Immature natural killer cell (primary cell): ENCODE measurements at places on chromosomes 7 and 10. TPM values are rescaled to one million over a fixed set of nuclear protein-coding genes. Genes with fewer than 3 reads are reported as not detected.

DNA sequence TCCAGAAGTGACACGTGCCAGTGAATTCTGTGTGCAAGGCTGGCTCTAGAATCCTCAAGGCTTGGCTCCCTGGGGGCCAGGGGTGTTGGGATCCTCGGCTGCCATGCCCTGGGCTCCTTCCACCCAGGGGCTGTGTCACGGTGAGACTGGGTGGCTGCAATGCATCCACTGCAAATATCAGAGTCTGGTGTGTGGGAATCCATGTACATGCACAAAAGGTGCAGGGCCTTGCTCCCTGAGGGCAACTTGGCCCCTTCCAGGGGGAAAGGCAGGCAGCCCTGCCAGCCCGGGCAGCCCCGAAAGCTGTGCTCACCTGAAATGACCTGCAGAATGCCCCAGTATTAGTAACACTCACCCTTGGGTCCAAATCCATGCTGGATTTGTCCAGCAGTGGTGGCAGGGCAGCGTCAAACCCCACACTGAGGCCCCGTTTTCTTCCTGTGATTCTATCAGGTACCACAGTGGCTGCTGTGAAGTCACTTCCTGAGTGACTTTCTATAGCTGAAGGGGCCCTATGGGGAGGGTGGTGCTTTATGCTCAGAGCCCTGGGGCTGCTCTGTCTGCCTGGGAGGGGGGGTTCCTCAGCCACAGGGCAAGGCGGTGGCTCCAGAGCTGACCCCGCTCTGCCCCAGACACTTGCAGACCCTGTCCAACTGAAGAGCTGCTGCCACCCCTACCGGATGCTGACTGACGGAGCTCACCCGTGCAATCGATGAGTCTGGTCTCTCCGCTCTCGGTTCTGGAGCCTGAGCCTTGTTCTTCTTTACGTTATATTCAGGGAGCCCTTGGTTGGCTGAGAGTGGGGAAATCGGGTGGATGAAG lies 317.7 kb downstream of the GLRX3 start:
- no peaks in the 10 kb centered on the region for H3K4me1 ChIP-seq
- H3K27ac ChIP-seq = no peak overlapping the region
- H3K36me3 ChIP-seq = no peaks in the 10 kb centered on the region
- H3K4me3 ChIP-seq = no peak overlapping the region
- no peak for DNase-seq
- no peaks in the 10 kb centered on the region for H3K27me3 ChIP-seq

DNA sequence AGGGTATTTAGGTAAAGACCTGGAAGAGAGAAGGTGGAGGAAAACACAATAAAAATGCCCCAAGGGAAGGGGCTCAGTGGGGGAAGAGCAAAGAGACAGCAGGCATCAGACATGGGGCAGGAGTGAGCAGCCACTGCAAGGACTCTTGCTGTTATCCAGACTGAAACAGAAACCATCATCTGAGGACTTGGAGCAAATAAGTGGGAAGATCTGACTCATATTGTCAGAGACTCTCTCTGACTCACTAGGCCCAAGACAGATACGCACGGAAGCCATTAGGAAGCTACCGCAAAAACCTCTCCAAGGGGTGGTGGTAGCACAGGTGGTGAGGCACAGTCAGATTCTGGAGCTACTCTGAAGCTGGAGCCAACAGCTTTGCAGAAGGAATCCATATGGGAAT lies 110.7 kb downstream of the RNF32 start:
- H3K4me3 ChIP-seq = no peak overlapping the region
- no peak overlapping the region for H3K27ac ChIP-seq
- peaks cover 17% of the 10 kb centered on the region for H3K36me3 ChIP-seq
- DNase-seq = no peak
- no peaks in the 10 kb centered on the region for H3K27me3 ChIP-seq

- no peak for DNase-seq
- H3K27me3 ChIP-seq = peaks cover 4% of the 10 kb centered on the region
- no peaks in the 10 kb centered on the region for H3K36me3 ChIP-seq
- H3K4me3 ChIP-seq = no peak overlapping the region
Measured at GRCh38 chr10:89280508-89280907, 21.3 kb upstream of the IFIT2 start.

DNA sequence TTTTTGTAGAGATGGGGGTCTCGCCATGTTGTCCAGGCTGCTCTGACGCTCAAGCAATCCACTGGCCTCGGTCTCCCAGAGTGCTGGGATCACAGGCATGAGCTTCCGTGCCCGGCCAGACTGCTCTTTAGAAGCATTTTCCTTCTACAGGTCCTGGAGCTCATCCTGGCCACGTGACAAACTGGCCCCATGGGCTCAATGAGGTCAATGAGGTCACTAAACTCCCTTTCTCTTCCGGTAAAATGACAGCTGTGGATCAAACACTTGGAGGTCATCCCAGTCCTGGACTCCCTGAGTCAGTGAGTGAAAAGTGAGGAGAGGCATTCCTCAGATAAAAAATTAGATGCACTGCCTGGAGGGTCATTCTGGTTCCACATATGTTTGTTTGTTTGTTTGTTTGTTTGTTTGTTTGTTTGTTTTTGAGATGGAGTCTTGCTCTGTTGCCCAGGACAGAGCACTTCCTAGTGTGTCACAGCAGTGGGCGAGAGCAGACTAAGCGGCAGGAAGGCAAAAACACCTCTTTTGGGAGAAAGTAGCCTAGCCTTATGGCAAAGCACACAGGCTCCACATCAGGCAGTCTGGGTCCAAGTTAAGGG lies 134.9 kb downstream of the TNS3 start:
- no peak for DNase-seq
- no peaks in the 10 kb centered on the region for H3K36me3 ChIP-seq
- no peak overlapping the region for H3K27ac ChIP-seq
- H3K27me3 ChIP-seq = no peaks in the 10 kb centered on the region

DNA sequence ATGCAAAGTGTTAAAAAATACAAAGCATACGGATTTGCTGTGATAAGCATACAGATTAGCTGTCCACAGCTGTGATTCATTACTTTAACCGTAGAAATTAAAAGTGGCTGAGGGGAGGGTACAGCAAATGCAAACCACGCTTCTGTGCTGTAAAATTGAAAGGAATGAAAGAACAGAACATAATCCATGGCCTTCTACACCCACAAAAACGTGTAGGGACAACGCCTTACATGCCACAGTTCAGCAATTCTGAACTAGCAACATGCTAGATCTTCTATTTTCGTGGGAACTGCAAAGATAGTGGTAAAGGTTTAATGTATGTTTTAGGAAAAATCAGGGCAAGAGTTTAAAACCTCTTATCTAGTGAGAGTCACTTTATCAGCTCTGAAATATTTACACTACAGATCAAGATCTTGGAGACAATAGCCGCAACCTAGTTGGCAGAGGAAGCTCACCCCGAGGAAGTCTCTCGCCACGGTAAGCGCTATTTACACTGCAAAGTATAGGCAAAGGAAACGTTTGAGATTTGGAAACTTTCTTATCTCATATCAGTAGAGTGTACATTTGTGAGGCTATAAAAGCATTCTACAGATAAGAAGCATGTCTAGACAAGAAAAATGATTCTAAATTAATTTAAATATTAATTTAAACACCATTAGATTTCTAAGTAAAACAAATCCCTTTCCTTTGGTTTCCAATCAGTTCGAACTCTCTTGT lies 193.6 kb downstream of the MLLT10 start:
- H3K36me3 ChIP-seq = peaks cover 7% of the 10 kb centered on the region
- H3K27ac ChIP-seq = no peak overlapping the region
- no peak overlapping the region for H3K4me3 ChIP-seq
- peaks cover 22% of the 10 kb centered on the region for H3K4me1 ChIP-seq
- no peaks in the 10 kb centered on the region for H3K27me3 ChIP-seq

- DNase-seq = no peak
- H3K4me1 ChIP-seq = peaks cover 21% of the 10 kb centered on the region
- H3K27ac ChIP-seq = no peak overlapping the region
- H3K36me3 ChIP-seq = no peaks in the 10 kb centered on the region
- no peak overlapping the region for H3K4me3 ChIP-seq
Measured at GRCh38 chr7:16891874-16892643, 10.3 kb upstream of the AGR3 start.

- no peak overlapping the region for H3K4me3 ChIP-seq
- H3K4me1 ChIP-seq = no peaks in the 10 kb centered on the region
- DNase-seq = no peak
- H3K27ac ChIP-seq = no peak overlapping the region
- H3K36me3 ChIP-seq = peaks cover 15% of the 10 kb centered on the region
- no peaks in the 10 kb centered on the region for H3K27me3 ChIP-seq
Measured at GRCh38 chr7:92343714-92344113, 97.9 kb downstream of the ANKIB1 start.

GRCh38 chr10:62193479-62193878 lies 75.2 kb downstream of the RTKN2 start:
- H3K27ac ChIP-seq = no peak overlapping the region
- peaks cover 4% of the 10 kb centered on the region for H3K27me3 ChIP-seq
- H3K36me3 ChIP-seq = no peaks in the 10 kb centered on the region
- no peak for DNase-seq

DNA sequence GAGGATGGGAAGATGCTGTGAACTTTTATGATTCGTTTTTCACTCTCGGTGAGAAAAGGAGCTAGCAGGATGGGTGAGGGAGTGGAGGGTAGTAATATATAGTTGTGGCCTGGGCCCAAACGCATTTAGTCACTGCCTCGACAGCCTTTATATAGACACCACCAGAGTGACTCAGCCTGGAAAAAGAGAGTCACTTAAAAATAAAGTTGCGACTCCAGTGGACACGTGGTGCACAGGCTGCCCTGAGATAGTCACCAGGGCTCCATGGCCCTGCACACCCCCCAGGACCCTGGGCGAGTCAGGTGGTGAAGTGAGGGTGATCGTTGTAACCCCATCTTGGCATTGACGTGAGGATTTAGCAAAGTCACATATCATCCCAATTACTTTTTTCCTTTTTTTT lies 106.7 kb downstream of the CUX1 start:
- peaks cover 3% of the 10 kb centered on the region for H3K27me3 ChIP-seq
- peaks cover 13% of the 10 kb centered on the region for H3K4me1 ChIP-seq
- DNase-seq = no peak
- H3K4me3 ChIP-seq = no peak overlapping the region
- peaks cover 7% of the 10 kb centered on the region for H3K36me3 ChIP-seq

- DNase-seq = no peak
- H3K4me1 ChIP-seq = peaks cover 3% of the 10 kb centered on the region
- H3K36me3 ChIP-seq = peaks cover 25% of the 10 kb centered on the region
- H3K27ac ChIP-seq = no peak overlapping the region
Measured at GRCh38 chr7:149016876-149017275, 11.4 kb downstream of the PDIA4 start.

- H3K4me1 ChIP-seq = no peaks in the 10 kb centered on the region
- no peak for DNase-seq
- H3K27me3 ChIP-seq = peaks cover 4% of the 10 kb centered on the region
- H3K4me3 ChIP-seq = no peak overlapping the region
Measured at GRCh38 chr10:14040787-14041631, 289.7 kb downstream of the FRMD4A start.

- H3K36me3 ChIP-seq = no peaks in the 10 kb centered on the region
- no peak overlapping the region for H3K27ac ChIP-seq
- no peak overlapping the region for H3K4me3 ChIP-seq
- peaks cover 6% of the 10 kb centered on the region for H3K4me1 ChIP-seq
- no peak for DNase-seq
Measured at GRCh38 chr7:115363916-115364315, 442.0 kb downstream of the MDFIC start.

DNA sequence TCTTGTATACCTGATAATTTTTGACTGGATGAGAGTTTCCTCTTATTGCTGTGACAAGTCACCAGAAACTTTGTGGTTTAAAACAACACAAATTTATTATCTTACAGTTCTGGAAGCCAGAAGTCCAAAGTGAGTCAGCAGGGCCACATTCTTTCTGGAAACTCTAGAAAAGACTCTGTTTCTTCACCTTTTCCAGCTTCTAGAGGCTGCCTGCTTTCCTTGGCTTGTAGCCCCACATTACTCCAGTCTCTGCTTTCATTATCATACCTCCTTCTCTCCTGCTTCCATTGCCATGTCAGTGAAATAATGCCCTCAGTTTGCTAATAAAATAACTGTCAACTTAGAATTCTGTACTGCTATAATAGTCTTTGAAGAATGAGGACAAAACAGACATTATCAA lies 65.3 kb downstream of the VCL start:
- H3K27me3 ChIP-seq = no peaks in the 10 kb centered on the region
- H3K27ac ChIP-seq = no peak overlapping the region
- H3K4me3 ChIP-seq = no peak overlapping the region

- DNase-seq = no peak
- peaks cover 2% of the 10 kb centered on the region for H3K27me3 ChIP-seq
- no peak overlapping the region for H3K4me3 ChIP-seq
- no peak overlapping the region for H3K27ac ChIP-seq
- H3K36me3 ChIP-seq = no peaks in the 10 kb centered on the region
Measured at GRCh38 chr10:126309228-126309883, 78.9 kb downstream of the ADAM12 start.

DNA sequence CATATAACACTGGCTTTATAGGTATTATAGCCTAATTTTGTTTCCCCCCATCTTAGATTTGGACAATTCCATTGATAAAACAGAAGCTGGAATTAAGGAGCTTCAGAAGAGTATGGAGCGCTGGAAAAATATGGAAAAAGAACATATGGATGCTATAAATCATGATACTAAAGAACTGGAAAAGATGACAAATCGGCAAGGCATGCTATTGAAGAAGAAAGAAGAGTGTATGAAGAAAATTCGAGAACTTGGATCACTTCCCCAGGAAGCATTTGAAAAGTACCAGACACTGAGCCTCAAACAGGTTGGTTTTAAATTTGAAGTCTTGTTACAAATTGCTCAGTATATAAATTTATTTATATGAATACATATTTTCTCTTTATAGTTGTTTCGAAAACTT lies 34.1 kb downstream of the SMC3 start:
- H3K36me3 ChIP-seq = peaks cover 25% of the 10 kb centered on the region
- H3K4me3 ChIP-seq = no peak overlapping the region
- DNase-seq = no peak
- no peaks in the 10 kb centered on the region for H3K4me1 ChIP-seq
- no peaks in the 10 kb centered on the region for H3K27me3 ChIP-seq

GRCh38 chr7:36047091-36047658 lies 105.9 kb upstream of the EEPD1 start:
- H3K27ac ChIP-seq = no peak overlapping the region
- no peaks in the 10 kb centered on the region for H3K4me1 ChIP-seq
- H3K4me3 ChIP-seq = no peak overlapping the region
- no peaks in the 10 kb centered on the region for H3K36me3 ChIP-seq

COPS6 gene
- 289 TPM for polyA plus RNA-seq

INHBA gene
- polyA plus RNA-seq = not detected

CYP26A1 gene
- polyA plus RNA-seq = not detected

LDB3 gene
- not detected for polyA plus RNA-seq

CFAP46 gene
- not detected for polyA plus RNA-seq

GJD4 gene
- polyA plus RNA-seq = not detected

ELOVL3 gene
- polyA plus RNA-seq = not detected

CACNA2D1 gene
- not detected for polyA plus RNA-seq

PRKCQ gene
- polyA plus RNA-seq = 36.5 TPM

IFIT2 gene
- 10.3 TPM for polyA plus RNA-seq

ARF5 gene
- polyA plus RNA-seq = 263 TPM

VAX1 gene
- not detected for polyA plus RNA-seq
